ENCODE measurements at places on chromosomes 4 and X. TPM values are rescaled to one million over a fixed set of nuclear protein-coding genes. Genes with fewer than 3 reads are reported as not detected.

- H3K4me1 ChIP-seq, result no peaks in the 10 kb centered on the region
- no peak overlapping the region for H3K4me3 ChIP-seq
- DNase-seq, result no peak
- peaks cover 10% of the 10 kb centered on the region for H3K36me3 ChIP-seq
Observed at GRCh38 chr4:119526786-119527550, 101.6 kb downstream of the PDE5A start.

- H3K36me3 ChIP-seq, result no peaks in the 10 kb centered on the region
- H3K4me3 ChIP-seq, result no peak overlapping the region
- H3K27me3 ChIP-seq, result no peaks in the 10 kb centered on the region
- DNase-seq, result no peak
Observed at GRCh38 chrX:69088171-69088938, 76.9 kb downstream of the PJA1 start.

DNA sequence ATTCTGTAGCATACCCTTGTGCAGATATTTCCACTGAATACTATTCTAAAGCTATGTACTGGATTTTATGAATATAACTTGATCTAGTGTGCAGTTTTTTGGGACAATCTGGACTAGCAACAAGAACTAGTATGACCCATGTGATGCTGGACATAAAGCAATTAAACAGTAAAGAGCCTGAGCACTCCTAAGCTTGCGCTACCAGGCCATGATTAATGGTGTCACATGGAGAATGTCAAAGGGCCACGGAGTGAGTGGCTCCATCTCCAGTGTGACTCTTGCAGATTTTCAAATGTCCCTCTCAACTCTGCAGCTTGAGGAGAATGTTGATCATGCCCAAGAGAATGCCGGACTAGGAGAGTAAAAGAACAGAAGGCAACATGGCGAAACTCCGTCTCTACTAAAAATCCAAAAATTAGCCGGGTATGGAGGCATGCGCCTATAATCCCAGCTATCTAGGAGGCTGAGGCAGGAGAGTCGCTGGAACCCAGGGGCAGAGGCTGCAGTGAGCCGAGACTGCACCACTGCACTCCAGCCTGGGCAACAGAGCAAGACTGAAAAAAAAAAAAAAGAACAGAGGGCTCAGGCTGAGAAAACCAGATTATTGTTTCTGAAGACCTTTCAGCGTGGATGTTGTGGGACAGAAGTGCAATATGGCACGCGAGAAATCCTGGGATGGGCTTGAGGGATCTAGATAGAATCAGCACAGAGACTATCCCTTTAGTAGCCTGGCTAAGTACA, 45.0 kb downstream of the TIGD2 start:
- no peaks in the 10 kb centered on the region for H3K36me3 ChIP-seq
- H3K27me3 ChIP-seq, result no peaks in the 10 kb centered on the region
- no peaks in the 10 kb centered on the region for H3K4me1 ChIP-seq
- DNase-seq, result no peak

DNA sequence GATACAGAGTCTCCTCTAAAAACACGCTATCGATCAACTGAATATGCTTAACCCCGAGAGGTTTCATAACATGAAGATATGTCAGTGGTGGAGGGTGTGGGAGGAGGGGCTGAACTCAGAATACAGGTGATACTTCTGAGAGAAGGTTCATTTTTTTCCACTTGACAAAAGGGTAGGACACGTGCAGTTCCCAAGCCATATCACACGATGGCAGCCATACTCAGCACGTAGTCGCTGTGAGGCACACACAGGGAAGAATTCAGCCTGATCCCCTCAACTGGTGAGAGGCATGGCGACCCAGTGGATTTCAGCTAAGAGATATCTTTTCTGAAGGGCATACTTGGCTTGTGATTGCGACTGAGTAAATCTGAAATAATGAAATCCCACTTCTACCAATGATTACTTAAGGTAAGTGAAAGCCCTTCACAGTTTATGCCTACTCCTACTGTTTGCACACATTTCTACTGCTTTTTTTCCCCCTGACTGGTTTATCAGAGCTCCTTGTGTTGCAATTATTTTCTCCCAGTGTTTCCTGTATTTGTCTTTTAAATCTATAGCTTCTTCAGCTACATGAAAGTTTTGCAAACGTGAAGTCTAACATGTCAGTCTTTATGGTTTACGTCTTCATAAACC, 133.1 kb downstream of the CORIN start:
- no peaks in the 10 kb centered on the region for H3K27me3 ChIP-seq
- no peaks in the 10 kb centered on the region for H3K4me1 ChIP-seq
- no peaks in the 10 kb centered on the region for H3K36me3 ChIP-seq
- no peak for DNase-seq
- no peak overlapping the region for H3K4me3 ChIP-seq

DNA sequence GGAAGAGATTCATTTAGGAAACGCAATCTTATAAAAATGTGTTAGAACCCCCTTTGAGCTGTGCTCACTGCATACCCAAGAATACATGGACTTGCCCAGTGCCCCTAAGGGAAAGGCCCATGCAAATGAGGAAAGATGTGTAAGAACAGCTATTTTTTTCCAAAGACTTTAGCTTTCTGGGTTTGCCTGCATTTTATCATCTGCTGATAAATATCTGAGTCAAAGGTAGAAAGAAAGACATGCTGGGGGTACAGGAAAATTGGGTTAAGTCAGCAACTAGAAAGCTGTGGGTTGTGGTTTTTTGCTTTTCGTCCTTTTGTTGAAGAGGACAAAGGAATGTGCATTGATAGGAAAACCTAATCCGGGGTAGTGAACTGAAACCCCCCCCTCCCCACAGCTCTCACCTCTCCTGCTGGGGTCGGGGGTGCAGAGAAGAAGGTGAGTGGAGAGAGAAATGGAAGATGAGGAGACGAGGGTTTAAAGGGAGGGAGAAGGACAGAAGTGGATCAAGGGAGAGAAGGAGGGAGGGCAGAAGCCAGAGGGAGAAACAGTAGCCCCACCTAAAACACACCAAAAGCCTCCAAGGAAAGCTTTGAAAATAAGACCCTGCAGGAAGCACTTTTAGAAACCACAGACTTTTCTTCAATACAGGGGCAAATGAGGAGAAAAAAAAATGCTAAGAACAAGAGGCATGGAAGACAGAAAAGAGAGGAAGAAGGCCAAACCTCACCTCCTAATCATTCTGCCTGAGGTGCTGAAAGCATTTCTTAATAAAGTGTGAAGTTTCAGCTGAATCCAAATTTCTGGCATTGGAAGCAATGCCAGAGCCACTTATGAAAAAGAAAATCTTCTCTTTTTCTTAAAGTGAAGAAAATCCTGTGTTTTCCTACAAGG, 49.3 kb downstream of the KDR start:
- H3K36me3 ChIP-seq, result no peaks in the 10 kb centered on the region
- H3K4me1 ChIP-seq, result no peaks in the 10 kb centered on the region
- no peak overlapping the region for H3K4me3 ChIP-seq
- no peak for DNase-seq
- no peaks in the 10 kb centered on the region for H3K27me3 ChIP-seq

GRCh38 chr4:132958457-132959263, 190.4 kb upstream of the PCDH10 start:
- no peaks in the 10 kb centered on the region for H3K36me3 ChIP-seq
- H3K27me3 ChIP-seq, result no peaks in the 10 kb centered on the region
- H3K27ac ChIP-seq, result no peak overlapping the region
- no peak for DNase-seq

DNA sequence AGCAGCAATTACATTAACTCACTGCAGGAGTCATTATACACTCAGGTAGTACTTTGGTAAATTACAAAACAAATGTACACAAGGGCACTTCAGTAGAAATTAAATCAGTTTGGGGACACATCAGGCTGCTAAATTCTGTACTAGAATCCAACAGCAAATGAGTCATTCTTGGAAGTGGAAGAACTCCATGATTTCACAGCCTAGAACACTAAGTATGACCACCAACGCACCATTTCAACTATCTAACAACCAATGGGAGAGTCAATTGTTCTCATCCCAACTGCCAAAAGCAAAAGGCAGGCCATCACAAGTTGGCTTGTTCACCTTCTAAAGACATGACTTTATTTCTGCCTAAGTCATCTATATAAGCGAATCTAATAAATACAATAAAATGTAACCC, 26.6 kb downstream of the PPM1K start:
- no peak overlapping the region for H3K4me3 ChIP-seq
- no peaks in the 10 kb centered on the region for H3K36me3 ChIP-seq
- H3K27me3 ChIP-seq, result no peaks in the 10 kb centered on the region
- H3K4me1 ChIP-seq, result no peaks in the 10 kb centered on the region
- DNase-seq, result no peak

DNA sequence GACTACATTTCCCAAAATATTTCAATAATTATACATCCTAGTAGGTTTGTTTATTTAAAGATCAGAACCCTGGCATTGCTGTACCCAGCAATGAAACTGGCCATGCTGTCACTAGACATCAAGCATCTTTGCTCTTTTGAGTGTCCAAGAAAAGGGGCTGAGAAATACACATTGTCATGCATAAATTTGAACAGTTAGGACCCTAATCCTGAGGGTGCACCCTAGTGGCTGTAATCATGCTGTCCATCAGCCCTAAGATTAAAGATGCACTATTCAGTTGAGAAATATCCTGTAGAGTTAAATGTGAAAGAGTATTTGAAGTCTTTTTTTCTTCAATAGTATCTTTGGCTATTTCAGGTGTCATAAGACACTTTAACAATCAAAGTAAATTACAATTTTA, 108.8 kb downstream of the NFKB1 start:
- no peaks in the 10 kb centered on the region for H3K27me3 ChIP-seq
- no peak overlapping the region for H3K4me3 ChIP-seq
- H3K27ac ChIP-seq, result no peak overlapping the region
- DNase-seq, result no peak
- H3K4me1 ChIP-seq, result peaks cover 4% of the 10 kb centered on the region

The AFF2 gene
- total RNA-seq, result 2.5 TPM

All from Peyer's patch (tissue), 4 donors.